EL (cell line): ENCODE measurements at places on chromosomes 16 and 17.

GRCh38 chr17:29713626-29714025 lies 90.9 kb upstream of the CORO6 start:
- DNase-seq = no peak

DNA sequence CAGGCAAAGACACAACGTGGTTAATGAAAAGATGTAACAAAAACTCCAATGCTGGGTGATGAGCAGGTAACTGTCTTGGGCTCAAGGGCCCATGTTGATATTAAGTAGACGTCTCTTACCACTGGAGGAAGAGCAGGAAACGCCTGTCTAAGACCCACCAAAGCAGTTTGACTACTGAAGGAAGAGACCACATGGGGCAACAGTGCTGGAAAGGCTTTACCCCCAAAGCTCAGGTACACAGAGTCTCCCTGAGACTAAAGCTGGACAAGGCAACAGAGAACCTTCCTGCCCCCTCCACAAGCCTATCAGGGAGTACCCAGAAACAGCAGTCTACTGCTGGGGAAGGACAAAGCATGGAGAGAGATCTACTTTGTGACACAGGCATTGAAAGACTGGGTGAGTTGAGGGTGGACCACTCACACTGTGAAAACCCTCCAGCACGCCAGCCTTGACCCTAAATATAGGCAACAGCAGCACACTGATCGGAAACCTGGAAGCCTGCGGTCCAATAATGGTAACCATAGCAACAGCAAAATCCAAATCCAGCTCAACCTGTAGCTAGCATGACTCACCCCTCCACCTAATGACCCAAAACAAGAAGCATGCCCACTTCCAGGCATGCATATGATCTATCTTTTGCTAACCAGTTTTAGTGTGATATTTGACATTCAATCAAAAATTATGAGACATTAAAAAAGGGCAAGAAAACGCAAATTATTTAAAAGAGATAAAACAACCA lies 270.5 kb upstream of the SDK2 start:
- DNase-seq = no peak

- DNase-seq = no peak
These were observed 44.4 kb downstream of the MGAT5B start for GRCh38 chr17:76912421-76913164.

- DNase-seq = no peak
These were observed 21.5 kb downstream of the TAT start for GRCh38 chr16:71555230-71555891.
